ENCODE measurements at places on chromosomes 16 and 17. TPM values are rescaled to one million over a fixed set of nuclear protein-coding genes. Genes with fewer than 3 reads are reported as not detected.

DNA sequence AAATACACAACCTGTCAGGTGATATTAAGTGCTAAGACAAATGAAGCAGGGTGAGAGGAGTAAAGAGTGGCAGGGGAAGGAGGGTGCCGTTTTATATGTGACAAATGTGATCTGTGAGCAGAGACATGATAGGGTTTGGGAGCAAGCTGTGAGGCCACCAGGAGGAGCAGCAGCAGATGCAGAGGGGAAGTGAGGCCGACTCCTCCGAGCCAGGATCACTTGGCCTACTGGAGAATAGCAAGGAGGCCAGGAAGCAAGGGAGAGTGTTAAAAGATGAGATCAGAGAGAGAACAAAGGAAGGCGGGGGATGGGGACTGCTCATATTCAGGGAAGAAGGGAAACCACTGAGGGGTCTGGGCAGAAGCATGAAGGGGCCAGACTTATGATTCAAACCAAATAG lies 129.4 kb downstream of the TANGO6 start:
- no peak overlapping the region for H3K27ac ChIP-seq
- H3K36me3 ChIP-seq: no peaks in the 10 kb centered on the region
- no peak overlapping the region for H3K4me3 ChIP-seq
- H3K27me3 ChIP-seq: no peaks in the 10 kb centered on the region

DNA sequence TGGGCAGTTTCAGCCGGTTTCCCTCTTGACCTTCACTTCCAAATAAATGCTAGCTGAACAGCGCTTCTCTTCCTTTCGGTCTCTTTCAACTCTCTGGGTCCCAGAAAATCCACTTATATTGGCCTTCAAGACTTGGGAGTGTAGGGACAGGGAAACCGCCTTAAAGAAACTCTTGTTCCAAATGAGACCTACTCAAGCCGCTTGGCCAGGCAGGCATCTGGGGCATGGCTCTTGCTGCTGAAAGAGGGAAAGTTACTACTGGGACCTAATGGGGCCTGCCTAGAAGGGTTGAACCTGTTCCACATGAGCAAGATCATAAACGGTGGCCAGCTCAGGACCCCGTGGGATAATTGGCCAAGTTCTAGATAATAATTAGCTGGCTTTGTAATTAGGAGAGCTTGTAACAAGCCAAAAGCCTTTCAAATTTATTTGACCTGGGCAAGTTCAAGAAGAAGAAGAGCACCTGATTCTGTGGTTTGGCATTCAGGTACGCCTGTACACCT lies 13.2 kb downstream of the CDH1 start:
- H3K4me1 ChIP-seq: no peaks in the 10 kb centered on the region
- no peak for DNase-seq
- H3K27ac ChIP-seq: no peak overlapping the region
- H3K4me3 ChIP-seq: no peak overlapping the region
- H3K27me3 ChIP-seq: no peaks in the 10 kb centered on the region

- no peaks in the 10 kb centered on the region for H3K27me3 ChIP-seq
- no peak for DNase-seq
- peak overlapping the region; percentile 69 for H3K27ac ChIP-seq
- peaks cover 15% of the 10 kb centered on the region for H3K4me1 ChIP-seq
Observed at GRCh38 chr16:58460219-58460610, 39.7 kb upstream of the NDRG4 start.

- DNase-seq: no peak
- no peaks in the 10 kb centered on the region for H3K4me1 ChIP-seq
- H3K36me3 ChIP-seq: no peaks in the 10 kb centered on the region
- H3K27me3 ChIP-seq: no peaks in the 10 kb centered on the region
Observed at GRCh38 chr16:57688987-57689761, 5.4 kb upstream of the DRC7 start.

CPNE7 gene
- 4.9 TPM for total RNA-seq

HSD3B7 gene
- 14.5 TPM for total RNA-seq

Measured in vagina (tissue), 2 donors.